Activated CD4-positive, alpha-beta T cell treated with anti-CD3 and anti-CD28 coated beads, Interleukin-2, amount 10 ng/mL, durations not matched to agents 7 days and 5 days (primary cell): ENCODE measurements at places on chromosomes 2 and 18. TPM values are rescaled to one million over a fixed set of nuclear protein-coding genes. Genes with fewer than 3 reads are reported as not detected.

GRCh38 chr2:8022908-8023640 is 658.8 kb upstream of the ID2 start:
- DNase-seq, result no peak
- H3K27me3 ChIP-seq, result no peaks in the 10 kb centered on the region
- H3K27ac ChIP-seq, result no peak overlapping the region

The MARCO gene
- total RNA-seq, result not detected

GRCh38 chr2:236641051-236641726 is 71.6 kb downstream of the ACKR3 start:
- DNase-seq, result no peak
- H3K27me3 ChIP-seq, result no peaks in the 10 kb centered on the region
- H3K36me3 ChIP-seq, result no peaks in the 10 kb centered on the region
- H3K4me1 ChIP-seq, result no peaks in the 10 kb centered on the region
- H3K27ac ChIP-seq, result no peak overlapping the region

- no peaks in the 10 kb centered on the region for H3K36me3 ChIP-seq
- H3K27me3 ChIP-seq, result no peaks in the 10 kb centered on the region
- DNase-seq, result no peak
- H3K27ac ChIP-seq, result no peak overlapping the region
- no peaks in the 10 kb centered on the region for H3K4me1 ChIP-seq
Measured at GRCh38 chr2:21467280-21467818, 343.6 kb downstream of the TDRD15 start.

The REG3A gene
- not detected for total RNA-seq

DNA sequence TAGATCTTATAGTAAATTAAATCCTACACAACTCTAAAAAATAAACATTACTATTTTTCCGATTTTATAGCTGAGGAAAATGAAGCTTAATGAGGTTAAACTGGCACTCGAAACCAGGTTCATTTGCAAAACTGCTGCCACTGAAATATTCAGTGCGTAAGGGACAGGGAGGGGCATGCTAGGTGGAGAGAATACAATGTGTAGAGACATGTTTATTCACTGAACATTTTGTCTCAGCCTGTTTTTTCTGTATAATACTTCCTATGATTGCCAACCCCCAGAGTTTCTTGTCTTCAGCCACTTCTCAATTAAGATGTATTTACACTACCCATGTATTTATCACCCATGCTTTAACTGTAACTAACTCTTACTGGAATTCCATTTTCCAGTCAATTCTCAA is 31.6 kb upstream of the ZNF804A start:
- H3K4me1 ChIP-seq, result no peaks in the 10 kb centered on the region
- no peak overlapping the region for H3K4me3 ChIP-seq
- DNase-seq, result no peak
- H3K27me3 ChIP-seq, result no peaks in the 10 kb centered on the region
- no peak overlapping the region for H3K27ac ChIP-seq
- no peaks in the 10 kb centered on the region for H3K36me3 ChIP-seq

GRCh38 chr2:230868947-230869913 is 4.5 kb downstream of the ITM2C start:
- no peak for DNase-seq
- no peak overlapping the region for H3K27ac ChIP-seq
- H3K27me3 ChIP-seq, result peaks cover 4% of the 10 kb centered on the region
- H3K36me3 ChIP-seq, result no peaks in the 10 kb centered on the region
- peaks cover 44% of the 10 kb centered on the region for H3K4me1 ChIP-seq

The TIA1 gene
- 146 TPM for total RNA-seq

The EVX2 gene
- not detected for total RNA-seq

GRCh38 chr18:62717925-62718800 is 2.8 kb downstream of the PHLPP1 start:
- peak overlapping the region; percentile 64 for H3K4me3 ChIP-seq
- peaks cover 25% of the 10 kb centered on the region for H3K27me3 ChIP-seq
- H3K27ac ChIP-seq, result no peak overlapping the region
- no peaks in the 10 kb centered on the region for H3K36me3 ChIP-seq

- DNase-seq, result no peak
- H3K36me3 ChIP-seq, result no peaks in the 10 kb centered on the region
- no peak overlapping the region for H3K4me3 ChIP-seq
- H3K27ac ChIP-seq, result no peak overlapping the region
- no peaks in the 10 kb centered on the region for H3K4me1 ChIP-seq
- H3K27me3 ChIP-seq, result peaks cover 18% of the 10 kb centered on the region
Measured at GRCh38 chr2:224268441-224268840, 133.5 kb downstream of the FAM124B start.

The THSD7B gene
- total RNA-seq, result not detected

DNA sequence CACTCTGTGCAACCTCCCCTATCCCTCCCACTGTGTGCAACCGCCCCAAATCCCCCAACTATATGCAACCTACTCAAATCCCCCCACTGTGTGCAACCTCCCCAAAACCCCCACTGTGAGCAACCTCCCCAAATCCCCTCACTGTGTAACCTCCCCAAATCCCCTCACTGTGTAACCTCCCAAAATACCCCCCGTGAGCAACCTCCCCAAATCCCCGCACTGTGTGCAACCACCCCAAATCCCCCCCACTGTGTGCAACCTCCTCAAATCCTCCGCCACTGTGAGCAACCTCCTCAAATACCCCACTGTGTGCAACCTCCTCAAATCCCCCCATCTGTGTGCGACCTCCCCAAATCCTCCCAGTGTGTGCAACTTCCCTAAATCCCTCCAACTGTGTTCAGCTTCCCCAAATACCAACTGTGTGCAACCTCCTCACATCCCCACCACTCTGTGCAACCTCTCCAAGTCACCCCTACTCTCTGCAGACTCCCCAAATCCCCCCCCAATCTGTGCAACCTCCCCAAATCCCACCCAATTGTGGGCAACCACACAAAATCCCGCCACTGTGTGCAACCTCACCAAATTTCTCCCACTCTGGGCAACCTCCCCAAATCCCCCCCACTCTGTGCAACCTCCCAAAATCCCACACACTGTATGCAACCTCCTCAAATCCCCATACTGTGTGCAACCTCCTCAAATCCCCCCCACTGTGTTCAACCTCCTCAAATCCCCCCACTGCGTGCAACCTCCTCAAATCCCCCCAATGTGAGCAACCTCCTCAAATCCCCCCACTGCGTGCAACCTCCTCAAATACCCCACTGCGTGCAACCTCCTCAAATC is 114.1 kb downstream of the TPO start:
- H3K4me1 ChIP-seq, result no peaks in the 10 kb centered on the region
- no peaks in the 10 kb centered on the region for H3K36me3 ChIP-seq
- H3K27me3 ChIP-seq, result no peaks in the 10 kb centered on the region
- no peak for DNase-seq
- no peak overlapping the region for H3K27ac ChIP-seq
- H3K4me3 ChIP-seq, result no peak overlapping the region

GRCh38 chr18:41618147-41618546 is 336.9 kb upstream of the PIK3C3 start:
- no peak overlapping the region for H3K27ac ChIP-seq
- H3K4me1 ChIP-seq, result no peaks in the 10 kb centered on the region
- H3K36me3 ChIP-seq, result no peaks in the 10 kb centered on the region
- H3K4me3 ChIP-seq, result no peak overlapping the region

The SP5 gene
- total RNA-seq, result not detected

DNA sequence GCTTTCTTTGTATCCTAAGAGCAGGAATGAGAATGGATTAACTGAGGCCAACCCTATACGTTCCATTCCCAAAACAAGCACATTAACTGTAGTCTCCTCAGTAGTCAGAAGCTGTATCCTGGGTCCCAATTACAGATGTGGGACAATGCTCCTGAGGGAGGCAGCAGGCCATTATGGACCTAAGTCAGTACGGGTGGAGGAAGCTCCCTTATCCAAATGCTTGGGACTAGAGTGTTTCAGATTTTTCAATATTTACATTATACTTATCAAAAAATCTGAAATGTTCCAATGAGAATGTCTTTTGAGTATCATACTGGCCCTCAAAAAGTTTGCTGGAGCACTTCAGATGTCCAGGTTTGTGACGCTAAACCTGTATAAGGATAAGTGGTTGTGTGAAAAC is 90.1 kb downstream of the PRELID3A start:
- H3K4me1 ChIP-seq, result no peaks in the 10 kb centered on the region
- DNase-seq, result no peak
- H3K27ac ChIP-seq, result no peak overlapping the region
- H3K27me3 ChIP-seq, result no peaks in the 10 kb centered on the region
- H3K4me3 ChIP-seq, result no peak overlapping the region

The VPS54 gene
- total RNA-seq, result 17.4 TPM

- H3K4me1 ChIP-seq, result no peaks in the 10 kb centered on the region
- peaks cover 4% of the 10 kb centered on the region for H3K27me3 ChIP-seq
- no peak overlapping the region for H3K27ac ChIP-seq
- no peaks in the 10 kb centered on the region for H3K36me3 ChIP-seq
- no peak for DNase-seq
Measured at GRCh38 chr18:58097121-58097906, 53.3 kb downstream of the NEDD4L start.

- no peaks in the 10 kb centered on the region for H3K27me3 ChIP-seq
- peaks cover 15% of the 10 kb centered on the region for H3K36me3 ChIP-seq
- no peak for DNase-seq
- no peak overlapping the region for H3K4me3 ChIP-seq
Measured at GRCh38 chr2:30475542-30475941, 28.5 kb downstream of the LCLAT1 start.

- H3K27me3 ChIP-seq, result no peaks in the 10 kb centered on the region
- H3K27ac ChIP-seq, result no peak overlapping the region
- H3K36me3 ChIP-seq, result no peaks in the 10 kb centered on the region
- no peak overlapping the region for H3K4me3 ChIP-seq
Measured at GRCh38 chr2:45986509-45986908, 310.7 kb upstream of the EPAS1 start.

DNA sequence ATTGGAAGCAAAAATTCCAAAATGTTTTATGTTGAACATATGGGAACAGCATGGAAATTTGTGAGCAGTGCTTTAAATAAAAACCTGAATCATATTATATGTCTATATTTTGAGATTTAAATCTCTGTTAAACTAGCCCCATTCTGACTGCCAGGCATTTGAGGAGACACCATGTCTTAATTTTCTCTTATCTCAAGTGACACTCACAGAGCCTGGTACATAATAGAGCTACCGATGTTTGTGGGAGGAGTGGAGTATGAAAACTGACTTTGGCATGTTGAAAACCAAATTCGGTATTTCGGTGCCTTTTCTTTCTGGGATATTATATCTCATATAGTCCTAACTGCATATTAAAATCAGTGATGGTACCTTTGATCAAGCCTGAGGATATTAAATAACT is 124.1 kb downstream of the PTPRM start:
- no peak overlapping the region for H3K4me3 ChIP-seq
- no peaks in the 10 kb centered on the region for H3K4me1 ChIP-seq
- H3K27me3 ChIP-seq, result no peaks in the 10 kb centered on the region
- H3K27ac ChIP-seq, result no peak overlapping the region
- H3K36me3 ChIP-seq, result no peaks in the 10 kb centered on the region
- DNase-seq, result no peak

- H3K4me3 ChIP-seq, result no peak overlapping the region
- DNase-seq, result no peak
- H3K27me3 ChIP-seq, result peaks cover 2% of the 10 kb centered on the region
- no peaks in the 10 kb centered on the region for H3K4me1 ChIP-seq
- H3K36me3 ChIP-seq, result no peaks in the 10 kb centered on the region
Measured at GRCh38 chr2:236855866-236856847, 229.5 kb upstream of the COPS8 start.

The VIL1 gene
- 0.17 TPM for total RNA-seq

DNA sequence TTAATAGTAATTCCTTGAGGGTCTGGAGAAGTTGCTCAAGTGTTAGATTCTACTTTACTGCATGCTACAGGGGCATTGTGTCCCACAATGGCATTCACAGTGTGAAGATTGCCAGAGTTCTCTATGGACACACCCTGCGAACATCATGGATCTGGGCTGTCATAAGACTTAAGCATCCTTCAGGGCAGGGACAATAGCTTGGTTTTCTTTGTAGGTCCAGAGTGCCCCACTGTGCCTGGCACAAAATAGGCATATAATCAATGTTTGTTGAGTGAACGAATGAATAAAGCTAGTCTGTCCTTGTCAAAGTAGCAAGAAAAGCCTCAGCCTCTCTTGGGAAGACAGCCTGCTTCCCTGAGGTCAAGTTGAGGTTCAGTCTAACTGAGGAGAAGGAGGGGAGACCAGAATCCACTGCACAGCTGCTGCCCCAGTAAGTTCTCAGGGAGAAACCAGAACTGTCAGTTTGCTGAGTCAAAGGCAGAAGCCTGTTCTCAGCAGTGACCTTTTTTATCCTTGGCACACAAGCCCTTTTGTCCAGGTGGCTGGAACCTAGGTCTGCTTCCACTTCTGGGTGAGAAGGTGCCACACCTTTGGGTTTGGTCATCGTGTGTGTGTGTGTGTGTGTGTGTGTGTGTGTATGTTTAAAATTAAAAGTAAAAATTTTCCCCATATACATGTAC is 15.0 kb downstream of the INPP4A start:
- peak overlapping the region; percentile 93 for H3K27ac ChIP-seq
- H3K4me1 ChIP-seq, result peaks cover 89% of the 10 kb centered on the region
- no peaks in the 10 kb centered on the region for H3K27me3 ChIP-seq
- peak overlapping the region; percentile 51 for H3K4me3 ChIP-seq
- peaks cover 56% of the 10 kb centered on the region for H3K36me3 ChIP-seq

- no peak overlapping the region for H3K4me3 ChIP-seq
- no peaks in the 10 kb centered on the region for H3K36me3 ChIP-seq
- DNase-seq, result no peak
- H3K4me1 ChIP-seq, result peaks cover 6% of the 10 kb centered on the region
- H3K27me3 ChIP-seq, result peaks cover 66% of the 10 kb centered on the region
Measured at GRCh38 chr2:26562811-26563645, 78.1 kb downstream of the CIB4 start.

DNA sequence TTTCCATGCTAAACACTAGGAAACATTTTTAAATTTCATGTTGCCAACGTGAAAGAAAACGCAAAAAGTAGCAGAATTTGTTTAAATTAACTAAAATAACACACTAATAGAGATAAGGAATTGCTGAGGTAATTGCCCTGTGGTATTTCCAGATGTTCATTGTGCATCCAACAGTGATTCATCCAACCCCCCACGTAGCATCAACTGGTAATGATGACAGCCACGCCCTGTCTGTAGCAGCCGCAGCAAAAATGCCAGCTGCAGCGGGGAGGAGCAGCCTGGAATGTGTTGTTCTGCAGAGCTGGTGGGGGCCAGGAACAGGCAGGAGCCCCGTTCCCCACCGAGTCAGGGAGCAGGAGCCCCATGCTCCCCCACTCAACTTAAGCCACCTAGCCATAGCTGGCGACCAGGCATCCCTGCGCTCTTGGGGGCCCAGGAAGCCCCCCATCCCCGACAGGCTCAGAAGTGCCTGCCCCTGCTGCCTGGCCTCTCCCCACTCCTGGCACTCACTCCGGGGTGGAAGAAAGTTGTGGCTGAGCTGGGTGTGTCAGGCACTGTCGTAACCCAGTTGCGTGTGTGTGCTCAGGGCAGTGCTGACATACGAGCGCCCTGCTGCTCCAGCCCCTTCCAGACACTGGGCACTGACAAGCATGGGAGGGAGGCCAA is 695.1 kb upstream of the ACVR2A start:
- DNase-seq, result no peak
- no peak overlapping the region for H3K27ac ChIP-seq
- no peak overlapping the region for H3K4me3 ChIP-seq
- no peaks in the 10 kb centered on the region for H3K36me3 ChIP-seq
- H3K4me1 ChIP-seq, result no peaks in the 10 kb centered on the region
- H3K27me3 ChIP-seq, result peaks cover under 1% of the 10 kb centered on the region

GRCh38 chr2:216366777-216367471 is 5.4 kb downstream of the MARCHF4 start:
- H3K4me1 ChIP-seq, result peaks cover 5% of the 10 kb centered on the region
- DNase-seq, result no peak
- peaks cover 53% of the 10 kb centered on the region for H3K27me3 ChIP-seq
- no peak overlapping the region for H3K4me3 ChIP-seq
- H3K27ac ChIP-seq, result no peak overlapping the region
- no peaks in the 10 kb centered on the region for H3K36me3 ChIP-seq

GRCh38 chr2:102397209-102397608 is 25.8 kb upstream of the IL18RAP start:
- peaks cover 17% of the 10 kb centered on the region for H3K36me3 ChIP-seq
- DNase-seq, result no peak
- H3K4me1 ChIP-seq, result peaks cover 24% of the 10 kb centered on the region
- no peaks in the 10 kb centered on the region for H3K27me3 ChIP-seq

The SPAG16 gene
- total RNA-seq, result 10.6 TPM
